Urothelium cell line (cell line): ENCODE measurements at places on chromosomes 16 and 17.

DNA sequence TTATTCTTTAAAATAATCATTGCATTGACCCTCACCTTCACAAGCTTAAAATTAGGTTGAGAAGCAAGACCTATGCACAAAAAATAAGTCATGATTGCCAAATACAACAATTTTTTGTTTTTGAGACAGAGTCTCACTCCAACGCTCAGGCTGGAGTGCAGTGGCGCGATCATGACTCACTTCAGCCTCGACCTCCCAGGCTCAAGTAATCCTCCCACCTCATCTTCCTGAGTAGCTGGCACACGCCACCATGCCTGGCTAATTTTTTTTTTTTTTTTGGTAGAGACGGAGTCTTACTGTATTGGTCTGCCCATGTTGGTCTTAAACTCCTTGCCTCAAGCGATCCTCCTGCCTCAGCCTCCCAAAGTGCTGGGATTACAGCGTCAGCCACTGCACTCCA is 24.2 kb downstream of the ZNF652 start:
- DNase-seq: no peak

DNA sequence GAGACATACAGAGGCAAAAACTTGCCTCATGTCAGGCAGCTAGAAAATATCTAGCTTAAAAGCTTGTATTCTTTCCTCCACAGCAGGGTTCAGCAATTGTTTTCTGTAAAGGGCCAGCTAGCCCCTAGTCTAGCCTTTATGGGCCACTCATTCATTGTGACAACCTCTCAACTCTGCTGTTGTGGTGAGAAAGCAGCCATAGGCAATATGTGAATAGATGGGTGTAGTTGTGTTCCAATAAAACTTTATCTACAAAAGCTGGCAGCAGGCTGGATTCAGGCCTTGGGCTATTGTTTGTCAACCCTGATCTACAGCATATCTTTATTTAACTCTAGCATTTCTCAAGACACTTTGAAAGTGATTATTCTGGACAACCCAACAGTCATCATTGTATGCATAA is 46.4 kb upstream of the CDYL2 start:
- DNase-seq: no peak

DNA sequence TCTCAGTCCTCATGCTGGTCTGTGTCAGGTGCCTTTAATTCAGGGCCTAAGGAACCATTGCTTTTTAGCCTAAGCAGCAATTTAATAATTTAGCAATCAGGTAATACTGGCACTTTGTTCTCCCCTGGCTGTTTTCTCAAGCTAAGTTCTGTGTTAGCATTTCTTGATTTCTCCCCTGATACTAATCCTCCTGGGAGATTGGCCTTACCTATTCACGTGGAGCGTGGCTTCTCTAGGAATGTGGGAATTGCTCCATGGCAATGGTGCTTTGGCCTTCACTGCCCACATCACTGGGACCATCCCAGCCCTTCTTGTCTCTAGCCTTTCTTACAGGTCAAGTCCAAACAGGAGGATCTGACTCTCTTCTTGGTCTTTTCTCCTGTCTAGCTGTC is 55.7 kb downstream of the ZNRF1 start:
- DNase-seq: no peak

DNA sequence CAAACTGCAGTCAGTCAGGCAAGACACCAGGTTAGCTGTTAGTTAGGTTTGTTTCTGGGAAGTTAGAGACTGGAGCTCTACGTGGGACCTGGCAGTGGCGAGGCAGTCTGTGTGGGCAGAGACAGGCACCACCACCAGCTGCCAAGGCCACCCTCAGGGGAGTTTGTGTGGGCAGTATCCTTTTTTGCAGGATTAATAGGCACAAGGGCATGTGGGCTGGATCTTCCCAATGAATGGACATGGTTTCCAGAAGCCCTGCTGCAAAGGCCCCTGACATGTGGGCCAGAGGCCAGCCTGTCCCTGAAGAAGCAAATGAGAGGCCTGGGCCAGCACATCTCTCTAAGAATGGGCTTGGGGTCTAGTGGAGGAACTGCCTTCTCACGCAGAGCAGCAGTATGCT is 19.2 kb upstream of the SREBF1 start:
- no peak for DNase-seq

- DNase-seq: no peak
Observed at GRCh38 chr16:24936151-24936550, 79.0 kb downstream of the ARHGAP17 start.

DNA sequence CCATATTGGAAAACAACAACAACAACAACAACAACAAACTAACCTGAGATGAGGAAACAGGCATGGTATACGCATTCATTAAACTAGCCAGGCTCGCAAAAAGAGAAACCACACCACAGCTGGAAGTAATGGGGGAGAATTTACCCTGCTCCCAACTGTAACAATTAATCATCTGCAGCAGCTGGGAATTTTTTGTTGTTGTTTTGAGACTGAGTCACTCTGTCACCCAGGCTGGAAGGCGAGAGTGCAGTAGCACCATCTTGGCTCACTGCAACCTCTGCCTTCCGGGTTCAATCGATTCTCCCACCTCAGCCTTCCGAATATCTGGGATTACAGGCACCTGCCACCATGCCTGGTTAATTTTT is 16.3 kb downstream of the PRPSAP1 start:
- no peak for DNase-seq

DNA sequence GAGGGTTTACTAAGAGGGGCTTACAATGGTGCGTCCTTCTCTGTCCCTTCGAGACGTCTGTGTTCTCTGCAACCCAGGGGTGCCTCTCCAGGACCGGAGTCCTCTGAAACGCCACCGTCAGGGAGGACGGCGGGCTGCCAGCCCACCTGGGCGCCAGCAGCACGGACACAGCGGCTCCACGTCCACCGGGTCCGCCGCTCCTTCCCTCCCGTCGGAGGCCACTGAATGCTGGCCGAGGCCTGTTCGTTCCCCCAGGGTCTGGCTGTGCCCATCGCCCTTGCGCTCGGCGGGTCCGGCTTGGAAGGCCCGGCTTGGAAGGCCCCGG is 403 bp downstream of the TEPSIN start:
- DNase-seq: no peak
